Right ventricle myocardium superior (tissue), 1 donor: ENCODE measurements at places on chromosomes 11 and 22. TPM values are rescaled to one million over a fixed set of nuclear protein-coding genes. Genes with fewer than 3 reads are reported as not detected.

The STIP1 gene
- total RNA-seq = 116 TPM

The SIK3 gene
- 30.6 TPM for total RNA-seq

The KCNK4 gene
- total RNA-seq = not detected

The OR5B21 gene
- not detected for total RNA-seq

The OR5B2 gene
- not detected for total RNA-seq

The HEPACAM gene
- total RNA-seq = 0.35 TPM

The GPR83 gene
- 0.27 TPM for total RNA-seq

The NCAM1 gene
- total RNA-seq = 226 TPM

The ZFP91 gene
- total RNA-seq = 57.3 TPM

The CLMP gene
- 6.0 TPM for total RNA-seq

The CREB3L1 gene
- 69.2 TPM for total RNA-seq

The CRYBB2 gene
- total RNA-seq = not detected

The OR52N5 gene
- not detected for total RNA-seq

The KRTAP5-1 gene
- not detected for total RNA-seq

The OR51B5 gene
- total RNA-seq = not detected

The CHEK1 gene
- total RNA-seq = 0.83 TPM
